Activated CD8-positive, alpha-beta T cell treated with anti-CD3 and anti-CD28 coated beads for 36 hours (primary cell): ENCODE measurements at places on chromosomes 4 and X. TPM values are rescaled to one million over a fixed set of nuclear protein-coding genes. Genes with fewer than 3 reads are reported as not detected.

GRCh38 chr4:184453365-184454160, 20.8 kb downstream of the IRF2 start:
- peak; percentile 62 for DNase-seq

DNA sequence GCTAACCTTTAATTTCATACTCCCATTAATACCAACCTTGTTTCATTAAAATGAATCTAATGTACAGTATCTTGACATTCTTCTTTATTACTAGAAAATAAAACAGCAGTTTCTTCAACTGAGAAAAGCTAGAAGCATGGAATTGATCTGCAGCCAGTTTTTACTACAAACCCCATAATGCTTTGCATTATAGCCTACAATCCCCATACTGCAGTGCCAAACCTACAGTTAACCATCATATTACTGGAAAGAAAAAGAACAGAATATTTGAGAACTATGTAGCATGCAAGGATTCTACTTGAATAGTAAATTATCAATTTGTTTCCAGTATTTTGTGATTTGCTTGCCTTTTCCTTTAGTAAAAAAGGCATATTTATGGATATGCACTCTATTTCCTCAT, 3.2 kb upstream of the IL1RAPL1 start:
- no peak for DNase-seq

DNA sequence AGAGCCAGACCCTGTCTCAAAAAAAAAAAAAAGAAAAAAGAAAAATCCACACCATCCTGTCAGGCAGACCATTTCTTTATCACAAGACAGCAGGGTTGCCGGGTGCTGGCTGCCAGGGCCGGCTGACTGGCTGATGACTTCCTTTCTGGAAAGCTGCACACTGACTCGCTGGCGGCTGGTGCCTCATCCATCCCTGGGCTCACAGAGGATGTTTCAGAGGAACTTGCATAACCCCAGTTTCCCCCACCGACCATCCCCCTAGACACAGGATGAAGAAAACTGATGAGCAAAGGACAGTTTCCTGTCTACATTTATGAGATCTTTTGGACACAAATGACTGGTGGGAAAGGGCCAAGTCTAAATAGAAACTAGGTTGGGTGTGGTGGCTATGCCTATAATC, 14.1 kb downstream of the HPSE start:
- peak; percentile 59 for DNase-seq

The OPHN1 gene
- total RNA-seq, result 0.04 TPM

GRCh38 chr4:88706574-88706973, 8.9 kb upstream of the NAP1L5 start:
- DNase-seq, result no peak
